ENCODE measurements at places on chromosomes 7 and 10.
A peak's percentile ranks its signal among the peaks of the same experiment; 100 is the strongest.

- DNase-seq = peak; percentile 39
Measured at GRCh38 chr7:34042406-34042805, 137.1 kb downstream of the BMPER start.

GRCh38 chr7:29478226-29478625 is 85.4 kb upstream of the PRR15 start:
- no peak for DNase-seq

- DNase-seq = no peak
Measured at GRCh38 chr7:133048589-133048988, 33.3 kb downstream of the CHCHD3 start.

DNA sequence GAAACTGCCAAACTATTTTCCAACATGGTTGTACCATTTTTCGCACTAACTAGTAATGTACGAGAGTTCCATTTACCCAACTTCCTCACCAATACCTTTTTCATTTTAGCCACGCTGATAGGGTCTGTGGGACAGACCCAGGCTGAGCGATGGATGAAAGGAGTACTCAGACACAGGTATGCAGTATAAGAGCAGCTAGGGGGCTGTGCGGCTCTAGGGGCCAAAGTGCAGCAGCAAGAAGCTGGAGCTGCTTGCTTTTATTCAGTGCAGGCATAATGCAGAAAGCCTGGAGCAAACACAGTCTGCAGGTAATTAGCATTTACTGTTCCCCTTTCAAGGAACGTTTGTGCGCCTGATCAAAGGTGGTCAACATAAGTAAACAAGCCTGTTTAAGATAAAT is 21.0 kb downstream of the UCMA start:
- no peak for DNase-seq

DNA sequence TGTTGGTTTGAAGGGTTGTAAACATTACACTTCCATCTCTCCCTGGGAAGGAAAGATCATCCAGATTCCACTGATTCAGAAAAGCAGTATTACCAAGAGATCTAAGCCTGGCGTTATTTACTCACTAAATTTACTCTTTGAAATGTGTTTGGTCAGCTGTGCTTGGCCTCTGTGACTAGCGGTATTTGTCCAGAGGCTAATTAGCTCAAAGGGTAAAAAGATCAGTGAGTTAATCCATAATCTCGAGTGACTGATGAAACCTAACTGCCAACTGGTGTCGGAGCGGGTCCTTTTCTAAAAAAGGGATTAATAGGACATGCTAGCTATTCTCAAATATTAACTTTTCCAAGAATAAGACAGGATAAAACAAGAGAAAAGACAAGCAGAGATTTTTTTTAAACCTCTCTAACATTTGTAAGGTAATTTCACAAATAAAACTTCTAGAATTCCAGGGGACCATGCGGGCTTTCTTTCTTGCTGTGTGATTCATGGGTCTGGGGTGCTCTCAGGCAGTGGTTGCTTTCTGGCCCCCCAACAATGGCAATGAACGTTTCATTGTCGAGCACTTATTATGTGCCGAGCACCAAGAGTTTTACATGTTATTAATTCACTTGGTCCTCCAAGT is 247.3 kb upstream of the AOAH start:
- DNase-seq = no peak
